ENCODE measurements at places on chromosomes 6 and 20.

- no peak for DNase-seq
Observed at GRCh38 chr6:161111261-161111660, 119.7 kb downstream of the MAP3K4 start.

GRCh38 chr6:45450132-45450531 is 72.4 kb upstream of the SUPT3H start:
- DNase-seq, result no peak

- DNase-seq, result no peak
Observed at GRCh38 chr20:23434521-23435313, 4.8 kb upstream of the CSTL1 start.

GRCh38 chr6:34174846-34175399 is 29.0 kb upstream of the GRM4 start:
- no peak for DNase-seq

DNA sequence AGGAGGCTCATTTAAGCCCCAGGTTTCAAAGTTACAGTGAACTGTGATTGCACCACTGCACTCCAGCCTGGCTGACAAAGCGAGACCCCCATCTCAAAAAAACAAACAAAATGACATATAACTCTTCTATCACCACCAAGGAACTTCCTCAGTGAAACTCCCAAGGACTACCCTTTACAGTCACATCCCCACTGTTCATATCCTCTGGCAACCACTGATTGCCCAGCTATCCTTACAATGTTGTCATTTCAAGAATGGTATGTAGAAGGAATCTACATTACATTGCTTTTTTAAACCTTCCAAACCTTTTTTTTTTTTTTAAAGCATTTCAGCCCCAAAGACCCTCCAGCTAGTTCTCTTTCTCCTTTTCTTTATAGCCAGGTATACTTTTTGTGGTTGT is 123.1 kb upstream of the CARMIL1 start:
- no peak for DNase-seq

DNA sequence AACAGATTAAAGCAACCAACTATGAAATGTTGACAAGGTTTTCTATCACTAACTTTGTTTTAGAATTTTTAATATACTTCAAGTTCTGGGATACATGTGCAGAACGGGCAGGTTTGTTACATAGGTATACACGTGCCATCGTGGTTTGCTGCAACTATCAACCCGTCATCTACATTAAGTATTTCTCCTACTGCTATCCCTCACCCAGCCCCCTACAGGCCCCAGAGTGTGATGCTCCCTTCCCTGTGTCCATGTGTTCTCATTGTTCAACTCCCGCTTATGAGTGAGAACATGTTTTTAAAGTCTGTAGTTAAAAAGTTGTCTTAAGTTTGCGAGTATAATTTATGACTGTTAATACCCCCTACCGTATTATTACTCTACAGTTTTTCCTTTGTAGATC is 844.3 kb upstream of the MANEA start:
- no peak for DNase-seq

DNA sequence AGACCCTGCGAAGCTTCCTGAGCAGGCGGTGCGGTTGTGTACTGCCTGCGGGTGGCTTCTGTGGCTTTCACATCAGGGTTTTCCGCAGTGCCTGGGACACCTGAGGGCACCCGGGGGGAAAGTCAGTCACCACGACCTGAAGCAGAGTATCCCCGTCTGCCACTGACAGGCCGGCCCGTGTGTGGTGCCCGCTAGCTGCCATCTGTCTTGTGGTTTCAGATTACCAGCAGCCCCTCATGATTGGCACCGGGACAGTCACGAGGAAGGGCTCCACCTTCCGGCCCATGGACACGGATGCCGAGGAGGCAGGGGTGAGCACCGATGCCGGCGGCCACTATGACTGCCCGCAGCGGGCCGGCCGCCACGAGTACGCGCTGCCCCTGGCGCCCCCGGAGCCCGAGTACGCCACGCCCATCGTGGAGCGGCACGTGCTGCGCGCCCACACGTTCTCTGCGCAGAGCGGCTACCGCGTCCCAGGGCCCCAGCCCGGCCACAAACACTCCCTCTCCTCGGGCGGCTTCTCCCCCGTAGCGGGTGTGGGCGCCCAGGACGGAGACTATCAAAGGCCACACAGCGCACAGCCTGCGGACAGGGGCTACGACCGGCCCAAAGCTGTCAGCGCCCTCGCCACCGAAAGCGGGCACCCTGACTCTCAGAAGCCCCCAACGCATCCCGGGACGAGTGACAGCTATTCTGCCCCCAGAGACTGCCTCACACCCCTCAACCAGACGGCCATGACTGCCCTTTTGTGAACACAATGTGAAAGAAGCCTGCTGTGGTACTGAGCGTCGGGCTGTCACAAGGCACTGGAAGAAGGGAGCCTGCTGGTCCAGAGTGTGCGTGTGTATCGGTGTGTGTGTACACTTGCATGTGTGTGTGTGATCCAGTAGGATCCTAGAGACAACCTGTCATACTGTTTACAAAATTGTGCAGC is 54.4 kb downstream of the GOPC start:
- peak; percentile 21 for DNase-seq

GRCh38 chr20:32089637-32090362 is 19.7 kb upstream of the TM9SF4 start:
- DNase-seq, result no peak

DNA sequence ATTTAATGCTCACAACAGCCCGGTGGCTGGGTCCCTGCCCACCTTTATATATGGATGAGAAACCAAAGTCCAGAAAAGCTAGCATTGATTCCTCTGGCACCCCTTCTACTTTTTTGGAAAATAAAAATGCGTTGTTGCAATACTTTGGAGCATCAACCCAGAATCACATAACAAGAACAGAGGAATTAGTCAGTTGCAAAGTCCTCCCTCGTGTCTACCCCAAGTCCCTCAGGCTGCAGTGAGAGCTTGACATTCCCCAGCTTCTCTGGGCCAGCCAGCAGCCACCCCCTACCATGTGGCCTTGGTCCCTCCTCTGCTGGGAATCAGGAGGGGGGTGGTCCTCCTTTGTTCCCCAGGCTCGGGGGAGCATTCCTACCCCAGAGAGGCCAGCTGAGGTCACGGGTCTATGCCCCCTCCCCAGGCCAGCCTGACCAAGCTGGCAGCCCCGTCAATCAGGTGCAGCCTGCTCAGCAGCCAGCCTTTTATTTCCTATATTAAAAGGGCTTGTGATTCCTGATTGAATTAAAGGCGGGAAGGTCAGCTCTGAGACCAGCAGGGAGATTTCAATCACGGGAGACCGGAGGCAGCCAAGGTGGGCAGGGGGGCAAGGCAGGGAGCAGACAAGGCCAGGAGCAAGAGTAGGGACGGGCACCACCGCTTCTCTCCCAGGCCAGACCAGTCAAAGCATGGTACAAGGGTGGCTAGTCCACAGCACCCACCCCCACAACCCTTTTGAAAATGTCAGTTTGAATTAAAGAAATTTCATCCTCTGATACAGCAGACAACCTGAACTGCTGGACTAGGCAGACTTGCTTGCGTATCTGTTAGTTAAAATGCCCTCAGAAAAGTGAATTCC is 158.9 kb downstream of the MRPL14 start:
- no peak for DNase-seq

GRCh38 chr6:70171236-70171635 is 131.6 kb downstream of the COL9A1 start:
- DNase-seq, result no peak

GRCh38 chr6:27281105-27281539 is 31.0 kb downstream of the POM121L2 start:
- DNase-seq, result no peak

GRCh38 chr6:23696992-23697391 is 429.0 kb upstream of the NRSN1 start:
- no peak for DNase-seq

DNA sequence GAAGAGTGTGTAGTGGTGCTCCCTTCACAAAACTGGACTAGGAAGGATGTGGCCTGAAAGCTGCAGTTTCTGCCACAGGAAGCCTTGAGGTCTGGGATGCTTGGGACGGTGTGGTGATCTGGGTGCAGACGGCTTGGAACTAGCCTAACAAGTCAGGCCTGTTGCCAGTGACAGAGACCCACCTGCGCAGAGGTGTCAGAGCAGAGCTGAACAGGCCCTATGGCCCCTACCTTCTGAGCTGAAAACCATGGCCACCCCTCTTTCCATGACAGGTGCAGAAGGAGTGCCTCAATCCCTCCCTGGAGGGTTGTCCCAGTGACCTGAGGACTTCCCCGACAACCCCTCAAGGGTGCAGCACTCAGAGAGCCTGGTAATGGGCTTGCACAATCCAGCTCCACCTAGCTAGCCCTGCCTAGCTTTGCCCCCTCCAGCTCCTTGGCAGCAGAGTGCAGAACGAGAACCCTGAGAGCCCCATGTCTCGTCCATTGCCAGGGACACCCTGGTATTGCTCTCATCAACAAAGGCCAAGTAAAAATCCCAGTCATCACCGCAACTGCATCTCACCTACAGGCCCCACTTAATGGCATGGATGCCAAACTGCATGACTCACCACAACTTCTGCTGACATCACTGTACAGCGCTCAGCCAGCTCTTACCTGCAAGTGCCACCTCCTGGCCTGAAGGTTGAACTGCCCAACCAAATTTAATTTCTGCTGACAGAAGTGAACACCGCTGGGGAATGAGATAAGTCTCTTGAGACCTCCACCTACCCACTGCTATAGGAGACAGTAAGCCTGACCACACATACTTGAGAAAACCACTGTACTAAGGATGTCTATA is 563.1 kb downstream of the TFAP2A start:
- no peak for DNase-seq

- DNase-seq, result no peak
Observed at GRCh38 chr20:10857352-10858070, 183.7 kb upstream of the JAG1 start.

DNA sequence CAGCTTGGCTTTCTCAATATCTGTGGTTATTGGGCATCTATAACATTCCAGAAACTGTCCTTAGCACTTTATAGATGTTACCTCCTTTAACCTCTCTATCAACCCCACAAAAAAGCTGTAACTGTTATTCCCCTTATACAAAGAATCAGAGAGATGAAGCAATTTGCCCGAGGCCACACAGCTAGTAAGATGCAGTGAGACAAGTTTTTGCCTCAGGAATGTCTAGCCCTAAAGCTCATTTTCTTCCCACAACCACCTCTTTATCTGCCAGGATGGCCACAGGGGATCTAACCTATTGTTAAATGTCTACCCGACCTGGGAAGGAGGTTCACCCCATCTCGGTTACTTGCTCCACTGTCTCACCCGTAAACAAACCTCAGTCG is 31.9 kb upstream of the TCP11 start:
- DNase-seq, result no peak

DNA sequence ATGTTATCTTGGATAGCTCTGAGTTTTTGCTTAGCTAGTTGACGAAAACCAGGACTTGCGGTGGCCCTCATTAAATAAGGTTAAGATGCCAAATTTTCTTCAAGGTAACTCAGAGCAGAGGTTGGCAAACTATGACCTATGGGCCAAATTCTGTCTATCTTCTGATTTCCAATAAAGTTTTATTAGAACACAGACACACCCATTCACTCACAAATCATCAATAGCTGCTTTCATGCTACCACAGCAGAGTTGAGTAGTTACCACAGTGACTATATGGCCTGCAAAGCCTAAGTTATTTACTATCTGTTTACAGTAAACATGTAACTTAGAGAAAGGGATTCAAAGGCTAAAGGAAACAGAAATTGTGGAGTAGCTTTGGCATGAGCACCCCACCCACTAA is 23.6 kb downstream of the DCDC2 start:
- DNase-seq, result no peak

GRCh38 chr6:146381486-146381885 is 162.1 kb upstream of the RAB32 start:
- DNase-seq, result no peak

GRCh38 chr6:2768696-2769095 is 3.5 kb downstream of the WRNIP1 start:
- DNase-seq, result no peak

- no peak for DNase-seq
Observed at GRCh38 chr6:69719602-69720193, 77.1 kb downstream of the LMBRD1 start.

DNA sequence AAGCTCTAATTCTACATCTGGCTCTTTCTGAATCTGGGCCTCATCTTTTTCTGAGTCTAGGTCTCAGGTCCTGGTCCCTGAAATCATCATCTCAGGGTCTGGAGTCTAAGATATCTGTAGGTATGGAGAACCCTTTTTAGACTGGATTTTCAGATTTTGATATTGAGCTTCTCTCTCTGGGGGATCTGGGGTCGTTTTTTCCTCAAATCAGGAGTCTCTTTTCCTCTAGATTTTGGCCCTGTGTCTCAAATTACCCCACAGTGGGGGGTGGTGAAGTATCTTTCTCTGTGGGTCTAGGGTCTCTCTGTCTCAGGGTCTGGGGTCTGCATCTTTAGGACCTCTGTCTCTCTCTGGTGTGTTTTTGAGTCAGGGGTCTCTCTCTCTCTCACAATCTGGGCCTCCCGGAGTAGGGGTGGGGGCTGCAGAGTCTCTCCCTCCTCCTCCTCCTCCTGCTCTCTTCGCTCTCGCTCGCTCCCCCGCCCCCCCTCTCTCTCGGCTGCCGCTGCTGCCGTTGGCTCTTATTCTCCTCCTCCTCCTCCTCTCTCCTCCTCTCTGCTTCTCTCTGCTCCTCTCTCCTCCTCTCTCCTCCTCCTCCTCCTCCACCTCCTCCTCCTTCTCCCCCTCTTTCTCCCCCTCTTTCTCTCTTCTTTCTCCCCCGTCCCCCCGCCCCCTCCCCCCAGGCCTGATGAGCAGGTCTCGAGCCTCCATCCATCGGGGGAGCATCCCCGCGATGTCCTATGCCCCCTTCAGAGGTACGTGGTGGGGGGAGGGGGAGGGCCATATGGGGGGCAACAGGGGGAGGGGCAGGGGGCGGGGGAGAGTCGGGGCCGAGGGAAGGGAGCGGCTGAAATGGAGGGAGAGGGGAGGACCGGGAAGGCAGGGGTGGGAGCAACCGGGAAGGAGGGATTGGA is at the start of gene SYNGAP1:
Gene SYNGAP1 (plus strand): TSS at position 486 of the 911 bp plus-strand sequence. CDS start 200 bp downstream, at position 686.
- no peak for DNase-seq

- DNase-seq, result no peak
Observed at GRCh38 chr6:55208478-55209458, 34.5 kb downstream of the HCRTR2 start.
